ENCODE measurements at places on chromosomes 5 and 9.

- DNase-seq = no peak
Measured at GRCh38 chr5:178241231-178241663, 8.6 kb upstream of the PHYKPL start.

GRCh38 chr9:80320916-80321315, 749.2 kb downstream of the TLE4 start:
- DNase-seq = no peak

DNA sequence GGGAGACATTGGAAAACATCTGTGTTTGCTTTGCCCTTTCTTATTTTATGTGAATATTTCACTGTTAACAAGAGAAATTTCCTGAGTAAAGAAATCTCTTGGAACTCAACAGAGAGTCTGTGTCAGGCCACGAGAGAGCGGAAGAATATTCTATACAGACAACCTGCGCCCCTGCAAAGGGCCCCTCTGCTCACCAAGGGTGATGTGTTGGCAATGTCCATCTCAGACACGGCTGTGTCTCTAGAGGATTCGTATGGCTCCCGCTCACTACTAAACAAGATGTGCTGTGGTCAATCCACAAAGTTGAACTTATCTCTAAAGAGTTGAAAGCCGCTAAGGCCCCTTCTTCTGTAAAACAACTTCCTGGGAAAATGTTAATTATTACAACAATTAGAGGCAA, 241.0 kb upstream of the IRX1 start:
- no peak for DNase-seq

DNA sequence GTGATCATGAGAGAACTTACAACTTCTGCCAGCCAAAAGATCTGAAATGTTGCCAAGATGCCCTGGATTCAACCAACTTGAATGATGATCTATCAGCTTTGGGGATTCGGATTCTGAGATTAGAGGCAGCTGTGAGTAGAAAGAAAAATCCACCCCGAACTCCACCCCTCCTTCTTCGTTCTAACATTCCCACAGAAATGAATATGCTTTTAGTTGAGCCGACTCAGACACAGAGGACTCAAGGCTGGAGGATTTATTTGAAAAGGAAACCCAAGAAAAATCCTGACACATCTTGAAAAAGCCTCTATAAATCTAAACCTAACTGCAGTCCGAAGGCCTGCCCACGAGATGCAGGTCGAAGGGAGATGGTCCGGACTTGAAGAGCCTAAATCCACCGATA, 275.0 kb downstream of the GAS1 start:
- DNase-seq = no peak

- DNase-seq = no peak
Measured at GRCh38 chr5:66527478-66528035, 68.6 kb upstream of the MAST4 start.

GRCh38 chr9:123651871-123652270, 278.1 kb downstream of the DENND1A start:
- DNase-seq = no peak

- no peak for DNase-seq
Measured at GRCh38 chr9:133775951-133776905, 38.1 kb upstream of the SARDH start.

GRCh38 chr9:138082918-138083636, 205.5 kb downstream of the CACNA1B start:
- DNase-seq = no peak

DNA sequence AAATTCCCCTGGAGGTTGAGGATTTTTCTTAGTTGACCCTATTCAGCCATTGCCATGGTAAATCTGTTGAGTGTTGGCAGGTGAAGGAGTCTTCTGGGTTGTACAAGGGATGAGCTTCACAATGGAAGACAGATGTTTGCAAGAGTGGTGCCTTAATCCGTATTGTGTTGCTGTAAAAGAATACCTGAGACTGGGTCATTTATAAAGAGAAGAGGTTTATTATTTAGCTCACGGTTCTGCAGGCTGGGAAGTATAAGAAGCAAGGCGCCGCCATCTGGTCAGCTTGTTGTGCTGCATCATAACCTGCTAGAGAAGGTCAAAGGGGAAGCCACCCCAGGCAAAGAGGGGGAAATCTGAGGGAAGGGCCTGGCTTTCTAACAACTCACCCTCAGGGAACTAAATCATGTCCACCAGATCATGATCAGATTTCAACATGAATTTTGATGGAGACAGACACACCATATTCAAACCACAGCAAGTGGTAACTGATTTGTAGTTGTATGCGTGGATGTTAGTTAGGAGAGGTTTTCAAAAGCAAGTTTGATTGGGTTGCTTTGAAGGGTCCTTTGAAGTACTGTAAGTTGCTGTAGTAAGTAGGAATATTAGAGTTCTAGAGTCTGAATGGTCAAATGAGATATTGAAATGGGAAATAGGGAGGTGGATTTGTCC, 2.5 kb downstream of the TNPO1 start:
- peak; percentile 86 for DNase-seq

DNA sequence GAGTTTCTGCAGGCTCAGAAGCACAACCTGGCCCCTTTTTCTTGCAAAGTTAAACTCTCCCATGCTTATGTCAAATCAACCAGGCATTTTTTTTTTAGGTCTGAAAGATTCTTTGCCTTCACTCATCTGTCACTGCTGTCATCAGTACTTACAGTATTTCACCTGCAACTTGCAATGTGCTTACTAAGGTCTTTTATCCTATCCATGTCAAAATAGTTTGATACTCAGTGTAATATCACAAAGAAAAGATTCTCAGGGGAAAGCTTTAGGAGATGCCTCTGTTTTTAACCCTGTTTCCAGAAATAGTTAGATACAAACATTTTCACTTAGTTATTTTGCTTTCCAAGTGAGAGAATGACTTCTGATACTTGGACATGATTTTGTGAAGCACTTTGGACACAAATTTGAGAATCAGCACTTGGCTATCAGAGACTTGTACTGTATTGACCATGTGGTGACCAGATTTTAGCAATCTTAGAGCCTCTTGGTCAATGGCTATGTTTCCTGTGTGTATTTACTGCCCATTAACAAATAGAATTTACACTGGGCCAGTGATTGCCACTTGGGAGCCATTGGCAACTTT, 428.2 kb downstream of the IRX1 start:
- DNase-seq = no peak

DNA sequence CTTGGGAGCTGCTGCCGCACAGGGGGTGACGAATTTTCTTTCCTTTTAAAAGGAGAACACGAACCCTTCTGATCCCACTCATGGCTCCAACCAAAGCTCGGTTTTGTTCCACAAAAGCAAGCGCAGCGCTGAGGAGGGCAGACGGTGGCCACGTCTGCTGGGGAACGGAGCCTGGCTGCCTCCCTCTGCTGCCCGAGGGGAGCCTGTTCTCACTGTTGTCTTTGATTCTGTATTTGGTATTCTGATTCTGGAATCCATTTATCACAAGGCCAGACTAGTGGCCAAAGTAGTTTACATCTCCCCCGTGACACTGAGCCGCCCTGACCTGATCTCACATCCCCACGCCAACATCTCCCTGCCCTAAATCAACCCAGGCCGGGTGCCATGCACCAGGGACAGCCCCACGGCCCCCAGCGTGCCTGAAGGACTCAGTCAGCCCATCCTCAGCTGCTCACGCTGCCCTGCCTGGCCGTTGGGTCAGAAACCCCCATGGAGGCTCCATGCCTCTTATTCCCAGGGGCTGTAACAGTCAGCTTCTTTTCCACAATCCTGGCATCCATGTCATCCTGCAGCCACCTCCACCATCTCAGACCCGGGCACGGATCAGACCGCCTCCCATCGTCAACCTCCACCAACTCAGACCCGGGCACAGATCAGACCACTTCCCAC, 6.7 kb upstream of the NSMF start:
- DNase-seq = no peak

DNA sequence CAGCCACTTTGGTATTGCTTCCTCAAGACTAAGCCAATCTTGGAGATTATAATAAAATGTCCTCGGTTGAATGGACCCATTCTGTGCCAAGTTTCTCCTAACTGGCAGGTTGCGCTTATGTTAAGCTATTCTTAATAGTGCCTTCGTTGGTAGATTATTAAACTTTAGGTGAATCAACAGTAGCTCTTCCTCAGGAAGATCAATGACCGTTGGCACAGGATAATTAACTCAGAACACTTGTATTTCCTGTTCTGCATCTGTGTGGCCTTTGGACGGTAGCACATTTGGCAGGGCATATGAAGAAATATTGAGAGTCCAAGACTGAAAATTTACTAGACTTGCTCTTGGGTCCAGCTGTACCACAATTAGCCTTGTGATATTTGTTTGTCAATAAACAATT, 402.9 kb downstream of the MLLT3 start:
- DNase-seq = no peak

DNA sequence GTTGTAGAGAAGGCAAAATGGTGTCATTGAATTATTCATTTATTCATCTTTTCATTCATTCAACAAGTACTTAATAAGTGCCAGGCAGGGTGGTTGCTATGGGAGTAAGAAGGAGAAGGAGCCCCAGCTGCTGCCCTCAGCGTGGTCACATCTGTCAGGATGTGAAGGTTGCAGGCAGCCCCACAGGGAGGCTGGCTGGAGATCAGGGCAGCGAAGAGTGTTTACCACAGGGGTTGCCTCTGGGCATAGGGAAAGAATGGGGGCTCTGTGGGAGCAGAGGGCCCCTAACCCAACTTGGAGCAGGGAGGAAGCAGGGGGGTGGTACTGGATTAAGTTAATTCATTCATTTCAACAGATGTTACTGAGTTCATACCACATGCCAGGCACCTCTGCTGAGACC, 6.0 kb downstream of the PCDH12 start:
- DNase-seq = no peak

- no peak for DNase-seq
Measured at GRCh38 chr9:37382161-37382981, 40.1 kb upstream of the GRHPR start.

GRCh38 chr9:123031963-123032362, 1.5 kb upstream of the GPR21 start:
- no peak for DNase-seq

GRCh38 chr5:132455614-132456115, 34.9 kb downstream of the IRF1 start:
- DNase-seq = no peak

DNA sequence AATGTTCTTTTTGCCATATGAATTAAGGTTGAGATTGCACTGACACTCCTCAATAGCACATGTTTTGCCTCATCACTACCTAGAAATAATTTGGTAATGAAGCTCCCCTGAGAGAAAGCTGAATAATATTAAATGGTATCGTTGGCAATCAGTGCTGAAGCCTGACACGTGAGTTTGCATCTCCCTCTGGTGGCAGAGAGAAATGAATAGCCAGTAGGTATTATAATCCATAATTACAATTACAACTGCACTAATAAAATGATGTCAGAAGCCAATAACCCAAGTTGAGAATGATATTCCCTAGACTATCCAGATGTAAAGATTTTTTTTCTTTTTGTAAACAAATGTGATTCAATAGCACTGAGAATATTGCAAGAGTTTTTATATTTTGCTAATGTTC, 700.3 kb downstream of the PTPRD start:
- no peak for DNase-seq
